ENCODE measurements at places on chromosomes 12 and 14.

DNA sequence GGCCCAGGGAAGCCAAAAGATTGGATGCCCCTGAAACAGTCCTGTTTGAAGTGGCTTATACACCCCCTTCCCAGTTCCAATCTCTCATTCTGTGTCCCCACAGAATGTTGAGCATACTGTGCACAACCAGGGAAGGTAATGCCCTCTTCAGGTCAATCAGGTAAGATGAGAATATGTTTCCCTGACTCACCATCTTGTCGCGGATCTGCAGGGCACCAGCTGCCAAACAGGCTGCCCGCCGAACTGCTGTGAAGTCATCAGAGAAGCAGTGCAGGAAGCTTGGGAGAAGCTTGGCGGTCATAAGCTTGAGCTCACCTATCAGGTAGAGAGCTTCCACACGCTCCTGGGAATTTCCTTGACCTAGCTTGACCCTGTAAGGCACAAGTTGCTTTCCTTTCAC lies 9.6 kb downstream of the RIOX1 start:
- no peak for DNase-seq

DNA sequence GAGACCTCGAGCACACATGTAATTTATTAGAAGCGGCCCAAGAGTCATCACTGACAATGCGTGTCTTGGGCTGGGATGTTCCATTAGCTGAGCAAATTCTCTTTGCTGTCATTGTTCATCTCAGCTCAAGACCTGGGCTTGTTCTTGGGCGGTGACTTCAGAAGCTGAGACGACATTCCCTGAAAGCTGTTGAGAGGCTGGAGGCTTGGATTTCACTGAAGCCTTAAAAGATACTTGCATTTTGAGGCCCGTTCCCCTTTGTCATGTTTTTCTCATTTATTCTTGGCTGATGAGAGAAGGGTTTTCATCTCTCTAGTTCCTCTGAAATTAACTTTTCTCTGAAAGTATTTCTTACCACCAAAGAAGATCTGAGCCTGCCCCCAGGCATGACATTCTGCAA lies 16.6 kb upstream of the SUSD6 start:
- no peak for DNase-seq

- no peak for DNase-seq
Measured at GRCh38 chr12:66863276-66863675, 184.4 kb upstream of the GRIP1 start.

GRCh38 chr14:103630364-103631108 lies 1.5 kb downstream of the KLC1 start:
- DNase-seq, result no peak

DNA sequence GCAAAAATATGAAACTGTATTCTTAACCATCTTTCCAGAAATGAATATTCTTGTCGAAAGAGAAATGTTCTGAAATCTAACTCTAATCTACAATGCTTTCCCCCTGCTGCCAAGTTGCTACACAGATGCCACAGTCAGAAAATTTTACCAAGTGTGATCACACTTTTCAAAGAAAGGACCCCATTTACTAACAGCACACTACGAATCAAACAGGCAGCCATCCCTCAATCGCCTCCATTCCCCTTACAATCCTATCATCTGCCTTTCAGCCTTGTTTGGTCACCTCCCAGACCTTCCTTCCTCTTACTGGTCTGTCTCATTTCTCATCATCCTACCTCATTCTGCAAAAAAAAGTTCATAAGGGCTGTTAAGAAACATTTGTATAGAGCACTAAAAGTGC lies 190.1 kb downstream of the MED13L start:
- no peak for DNase-seq

- no peak for DNase-seq
Measured at GRCh38 chr12:113359133-113359938, 949 bp downstream of the PLBD2 start.

GRCh38 chr12:50326590-50327284 lies 43.4 kb upstream of the LIMA1 start:
- no peak for DNase-seq

- DNase-seq, result no peak
Measured at GRCh38 chr14:56888274-56888673, 78.0 kb upstream of the OTX2 start.

- no peak for DNase-seq
Measured at GRCh38 chr14:54000341-54000811, 43.8 kb upstream of the BMP4 start.

DNA sequence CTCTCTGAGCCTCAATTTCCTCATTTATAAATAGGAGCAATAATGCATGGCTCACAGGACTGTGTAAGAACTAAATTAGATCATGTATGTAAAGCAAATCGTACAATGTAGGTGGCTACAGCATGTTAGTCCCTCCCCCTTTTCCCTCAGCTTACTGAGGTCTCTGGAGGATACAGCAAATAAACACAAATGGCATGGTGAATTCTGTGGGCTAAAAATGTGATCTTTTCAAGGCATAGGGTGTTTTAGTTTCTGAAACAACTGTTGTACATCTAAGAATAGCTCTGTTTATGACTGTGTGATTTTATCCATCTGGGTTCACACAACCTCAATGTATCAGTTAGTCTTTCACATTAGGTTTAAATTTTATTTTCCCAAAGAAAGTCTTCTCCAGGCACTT lies 121.2 kb upstream of the PLEKHG7 start:
- no peak for DNase-seq

DNA sequence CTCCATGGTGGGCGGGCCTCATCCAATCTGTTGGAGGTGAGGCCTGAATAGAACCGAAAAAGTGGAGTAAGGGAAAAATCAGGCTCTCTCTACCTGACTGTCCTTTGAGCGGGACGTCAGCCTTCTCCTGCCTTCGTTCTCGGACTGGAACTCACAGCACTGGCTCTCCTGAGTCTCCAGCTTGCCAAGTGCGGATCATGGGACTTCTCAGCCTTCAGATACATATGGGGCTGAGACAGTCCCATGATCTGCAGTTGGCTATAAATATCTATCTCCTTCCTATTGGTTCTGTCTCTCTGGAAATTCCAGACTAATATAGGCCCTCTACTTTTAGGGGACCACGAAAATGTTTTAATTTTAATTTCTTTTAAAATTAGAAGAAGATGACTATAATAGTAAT lies 29.7 kb upstream of the PLEK2 start:
- no peak for DNase-seq

DNA sequence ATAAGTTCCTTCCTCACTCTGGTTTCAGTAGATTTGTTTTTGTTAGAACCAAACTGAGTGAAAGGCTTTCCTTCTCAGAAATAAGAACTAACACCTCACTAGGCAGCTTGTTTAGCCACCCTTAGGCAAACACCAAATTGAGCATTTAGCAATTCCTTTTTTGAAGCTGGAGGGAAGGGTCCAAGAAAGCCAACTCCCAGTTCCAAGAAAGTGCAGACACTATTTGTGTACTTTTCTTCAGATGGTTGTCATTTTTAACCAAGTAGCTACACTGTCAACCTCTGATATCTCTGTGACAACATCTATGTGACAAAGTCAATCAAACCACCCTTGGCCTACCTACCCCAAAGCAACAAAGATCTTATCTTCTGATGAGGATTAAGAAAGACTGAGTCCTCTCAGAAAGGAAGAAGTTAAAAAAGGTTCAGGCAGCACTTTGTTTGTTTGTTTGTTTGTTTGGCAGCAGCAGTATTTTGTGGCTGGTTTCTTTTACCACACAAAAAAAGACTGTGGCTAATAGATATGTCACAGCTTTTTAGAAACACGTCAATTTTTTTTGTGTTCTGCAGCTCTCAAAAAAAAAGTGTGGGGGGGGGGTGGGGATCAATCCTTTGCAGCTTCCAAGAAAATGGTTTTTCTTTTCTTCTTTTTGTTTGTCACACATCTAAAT lies 203.8 kb downstream of the CRADD start:
- DNase-seq, result no peak

DNA sequence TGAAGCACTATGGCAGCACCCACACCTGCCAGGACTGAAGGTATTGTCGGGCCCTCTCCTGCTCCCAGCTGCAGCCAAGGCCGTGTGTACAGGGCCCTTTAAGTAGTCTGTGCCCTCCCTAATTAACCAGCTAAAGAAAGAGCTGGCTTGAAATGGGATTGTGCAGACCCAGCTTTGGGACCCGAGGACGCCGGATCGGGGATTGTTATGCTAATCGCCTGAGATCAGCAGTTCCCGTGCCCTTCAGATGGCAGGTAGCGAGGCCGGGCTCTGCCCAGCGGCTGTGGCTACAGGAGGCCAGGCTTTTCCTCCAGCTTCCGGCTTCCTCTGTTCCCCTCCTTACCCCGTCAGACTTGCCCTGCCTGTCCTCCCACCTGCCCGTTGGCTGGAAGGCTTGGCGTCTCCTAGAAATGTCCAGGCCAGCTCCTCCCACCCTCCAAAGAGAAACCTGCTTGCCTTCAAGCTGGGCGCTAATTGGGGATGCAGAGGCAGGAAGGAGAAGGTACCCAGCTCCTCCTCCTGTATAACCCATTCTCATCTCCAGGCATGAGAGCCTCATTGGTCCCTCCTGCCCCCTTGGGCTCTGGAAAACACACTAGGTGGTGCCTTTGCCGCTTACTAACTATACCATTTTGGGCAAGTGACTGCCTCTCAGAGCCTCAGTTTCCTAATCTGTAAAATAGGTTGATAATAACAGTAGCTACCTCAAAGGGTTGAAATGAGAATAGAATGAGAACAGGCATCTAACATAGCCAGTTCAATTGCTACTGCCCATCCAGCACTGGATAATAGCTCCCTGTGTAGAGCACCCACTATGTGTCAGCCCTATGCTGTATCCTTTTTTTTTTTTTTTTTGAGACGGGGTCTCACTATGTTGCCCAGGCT lies 25.8 kb upstream of the MSI1 start:
- no peak for DNase-seq

- no peak for DNase-seq
Measured at GRCh38 chr12:51630986-51631385, 40.0 kb downstream of the SCN8A start.

DNA sequence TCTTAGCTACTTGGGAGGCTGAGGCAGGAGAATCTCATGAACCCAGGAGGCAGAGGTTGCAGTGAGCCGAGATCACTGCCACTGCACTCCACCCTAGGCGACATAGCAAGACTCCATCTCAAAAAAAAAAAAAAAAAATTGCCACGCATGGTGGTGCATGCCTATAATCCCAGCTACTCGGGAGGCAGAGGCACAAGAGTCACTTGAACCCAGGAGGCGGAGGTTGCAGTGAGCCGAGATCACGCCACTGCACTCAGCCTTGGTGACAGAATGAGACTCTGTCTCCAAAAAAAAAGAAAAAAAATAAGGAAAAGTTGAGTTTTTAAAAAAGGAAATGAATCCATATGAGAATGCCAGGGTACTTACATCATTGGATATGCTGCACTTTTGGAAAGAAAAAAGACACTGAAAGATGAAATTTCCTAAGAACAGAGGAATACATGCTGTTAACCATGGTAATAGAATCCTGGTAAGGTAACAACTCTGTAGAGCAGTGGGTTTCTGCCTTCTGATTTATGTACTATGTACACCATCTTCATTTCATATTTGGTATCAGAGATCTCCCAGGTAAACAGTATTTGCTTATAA lies 222.7 kb downstream of the ERC1 start:
- no peak for DNase-seq

DNA sequence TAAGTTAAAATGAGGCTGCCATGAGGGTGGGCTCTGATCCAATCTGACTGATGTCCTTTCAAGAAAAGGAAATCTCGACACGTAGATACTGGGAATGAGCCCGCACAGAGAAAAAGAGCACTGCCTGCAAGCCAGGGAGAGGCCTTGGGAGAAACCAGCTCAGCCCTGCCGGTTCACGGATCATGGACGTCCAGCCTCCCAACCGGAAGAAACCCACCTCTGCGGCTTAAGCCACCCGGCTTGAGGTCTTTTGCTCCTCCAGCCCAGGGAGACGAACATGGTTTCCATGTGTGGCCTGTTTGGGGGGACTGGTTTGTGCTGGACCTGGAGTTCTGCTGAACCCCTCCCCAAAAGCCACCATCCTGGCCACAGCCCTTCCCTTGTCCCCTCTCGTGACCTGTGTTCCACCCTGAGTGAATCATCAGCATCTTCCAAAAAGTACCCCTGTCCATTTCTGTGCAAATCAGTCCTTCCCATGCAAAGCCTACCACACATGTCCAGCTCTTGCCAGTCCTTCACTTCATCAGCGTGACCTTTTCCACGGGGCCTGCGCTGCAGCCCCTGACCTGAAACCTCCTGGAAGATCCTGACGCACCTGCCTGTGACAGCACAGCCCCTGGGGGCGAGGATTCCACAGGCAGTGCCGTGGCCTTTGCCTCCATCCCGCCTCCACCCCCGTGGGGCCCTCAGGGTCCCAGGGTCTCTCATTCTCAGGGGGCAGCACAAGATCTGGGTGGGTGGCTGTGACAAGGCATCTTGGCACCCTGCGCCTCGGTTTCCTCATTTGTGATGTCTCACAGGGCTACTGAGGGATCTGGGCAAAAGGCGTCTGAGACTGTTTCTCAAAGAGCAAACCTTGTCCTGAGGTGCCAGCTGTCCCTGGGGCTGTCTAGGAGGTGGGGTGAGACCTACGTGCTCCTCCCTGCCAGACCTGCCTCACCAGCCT lies 51.6 kb upstream of the GPR68 start:
- no peak for DNase-seq
